ENCODE measurements at places on chromosomes 13 and 19. TPM values are rescaled to one million over a fixed set of nuclear protein-coding genes. Genes with fewer than 3 reads are reported as not detected.

TNFSF9 gene
- total RNA-seq = 3.4 TPM

GFY gene
- not detected for total RNA-seq

TMPRSS9 gene
- total RNA-seq = not detected

LYPD4 gene
- total RNA-seq = not detected

TRIM28 gene
- total RNA-seq = 494 TPM

ZNF69 gene
- 8.5 TPM for total RNA-seq

GRIN2D gene
- total RNA-seq = 3.9 TPM

CHAMP1 gene
- 29.5 TPM for total RNA-seq

WASF3 gene
- total RNA-seq = 26.7 TPM

KLF2 gene
- 34.0 TPM for total RNA-seq

SCAF1 gene
- 114 TPM for total RNA-seq

DCUN1D2 gene
- total RNA-seq = 9.3 TPM
